ENCODE measurements at places on chromosomes 4 and X.
A peak's percentile ranks its signal among the peaks of the same experiment; 100 is the strongest.

DNA sequence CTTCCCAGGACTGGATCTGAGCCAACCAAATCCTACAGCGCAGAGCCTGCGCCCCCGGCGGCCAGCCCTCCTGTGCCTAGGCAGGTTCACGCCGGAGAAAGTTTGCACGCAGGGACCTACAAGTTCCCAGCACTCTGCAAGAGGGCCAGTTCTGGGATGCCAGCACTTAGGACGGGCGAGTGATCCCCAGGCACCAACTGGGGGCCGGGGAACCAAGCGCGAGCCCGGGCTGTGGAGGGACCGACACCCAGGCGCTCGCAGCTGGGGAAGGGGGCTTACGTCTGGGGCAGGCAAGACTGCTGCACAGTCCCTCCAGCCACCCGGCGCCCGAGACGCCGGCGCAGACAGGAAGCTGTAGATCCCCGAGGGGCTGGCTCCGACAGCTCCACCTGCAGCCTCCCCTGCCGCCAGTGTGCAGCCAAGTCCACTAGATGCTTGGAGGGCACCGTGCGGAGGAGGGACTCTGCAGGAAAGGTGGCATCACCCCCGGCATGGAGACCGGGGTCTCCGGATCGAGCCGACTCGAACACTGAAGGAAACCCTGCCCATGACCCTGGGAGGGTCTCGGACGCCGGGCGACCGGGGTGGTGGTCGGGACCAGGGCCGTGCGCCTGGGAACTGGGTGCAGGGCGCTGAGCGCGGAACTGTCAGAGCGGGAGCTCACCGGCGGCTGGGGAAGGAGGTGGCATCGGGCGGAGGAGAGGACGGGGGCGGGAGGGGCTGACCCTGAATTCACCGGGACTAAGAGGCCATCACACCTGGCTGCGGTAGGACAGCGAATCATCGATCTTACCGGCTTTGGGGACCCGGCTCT is 566 bp downstream of the CORIN start:
- DNase-seq: peak; percentile 8

DNA sequence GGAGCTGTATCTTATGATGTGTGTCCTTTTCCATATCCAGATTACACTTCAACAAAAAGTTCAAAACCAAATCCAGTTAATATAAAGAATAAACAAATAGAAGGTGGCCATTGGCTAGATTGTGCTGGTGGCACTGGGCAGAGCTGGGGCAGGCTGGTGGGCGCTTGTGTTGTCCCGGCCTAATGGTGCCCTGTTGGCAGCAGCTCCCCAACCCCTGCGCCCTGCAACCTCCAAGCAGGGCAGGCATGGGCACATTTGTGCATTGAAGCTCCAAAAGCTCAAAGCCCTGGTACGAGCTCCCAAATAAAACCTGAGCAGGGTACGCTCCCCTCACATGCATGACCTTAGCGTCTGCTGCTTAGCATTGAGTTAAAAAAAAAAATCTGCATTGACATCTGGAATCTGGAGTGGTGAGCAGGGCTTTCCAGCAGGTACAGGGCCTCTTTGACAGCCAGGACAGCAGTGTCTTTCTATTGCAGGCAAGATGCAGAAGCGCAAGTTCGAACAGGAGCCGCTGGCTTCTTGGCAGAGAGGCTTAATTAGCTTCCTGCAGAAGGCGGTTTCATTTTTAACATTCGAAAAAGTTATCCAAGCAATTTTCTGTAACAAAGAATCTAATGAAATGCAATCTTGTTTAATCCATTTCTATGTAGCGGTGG is 25.9 kb upstream of the NYX start:
- DNase-seq: no peak

- no peak for DNase-seq
Observed at GRCh38 chr4:24855741-24856140, 57.1 kb downstream of the CCDC149 start.

DNA sequence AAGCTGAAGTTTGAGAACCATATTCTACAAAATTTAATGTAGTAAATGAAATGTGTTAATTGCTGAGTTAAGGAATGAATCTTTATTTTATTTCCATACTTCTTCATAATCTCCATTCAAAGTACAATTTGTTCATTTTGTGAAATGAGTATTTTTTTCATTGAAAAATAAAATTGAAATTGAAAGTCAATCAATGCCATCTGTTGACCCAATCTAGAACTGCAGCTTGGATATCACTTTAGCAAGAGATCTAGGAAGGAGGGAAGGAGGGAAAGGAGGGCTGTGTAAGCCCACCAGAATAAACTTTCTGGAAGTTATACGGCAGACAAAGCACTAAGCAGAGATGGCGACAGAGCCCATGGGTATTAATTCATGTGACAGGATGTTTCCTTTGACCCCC is 128.4 kb downstream of the ZMAT1 start:
- DNase-seq: no peak

DNA sequence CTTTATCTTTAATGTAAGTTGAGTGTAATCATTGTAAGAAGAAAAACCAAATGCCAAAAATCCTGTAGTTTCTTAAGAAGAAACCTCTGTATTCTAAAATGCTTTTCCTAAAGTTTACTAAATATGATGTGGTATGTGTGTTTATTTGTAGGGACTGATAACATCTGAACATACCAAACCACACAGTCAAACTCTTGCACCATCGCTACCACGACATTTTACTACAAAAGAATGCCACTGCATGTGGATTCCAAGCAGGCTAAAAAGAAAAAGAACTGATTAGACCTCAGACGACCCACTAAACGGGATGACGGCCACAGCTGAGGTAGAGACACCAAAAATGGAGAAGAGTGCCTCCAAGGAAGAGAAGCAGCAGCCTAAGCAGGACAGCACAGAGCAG is 46.1 kb downstream of the LAS1L start:
- no peak for DNase-seq

DNA sequence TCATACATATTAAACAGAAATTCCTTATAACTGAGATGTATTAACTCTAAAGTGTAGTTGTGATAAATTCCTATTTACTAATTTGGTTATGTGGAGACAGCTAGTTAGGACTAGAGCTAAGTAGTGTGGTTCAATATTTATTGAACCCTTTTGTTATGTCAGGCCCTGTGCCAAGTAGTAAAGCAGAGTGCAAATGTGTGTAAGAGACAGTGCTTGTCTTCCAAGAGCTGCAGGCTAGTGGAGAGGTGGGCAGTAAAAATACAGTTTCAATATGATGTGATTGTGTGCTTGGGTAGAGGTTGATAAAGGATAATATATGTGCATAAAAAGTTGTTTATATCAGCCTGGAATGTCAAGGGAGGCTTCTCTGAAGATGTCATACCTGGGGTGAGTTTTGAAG is 80.0 kb downstream of the TBC1D19 start:
- no peak for DNase-seq

DNA sequence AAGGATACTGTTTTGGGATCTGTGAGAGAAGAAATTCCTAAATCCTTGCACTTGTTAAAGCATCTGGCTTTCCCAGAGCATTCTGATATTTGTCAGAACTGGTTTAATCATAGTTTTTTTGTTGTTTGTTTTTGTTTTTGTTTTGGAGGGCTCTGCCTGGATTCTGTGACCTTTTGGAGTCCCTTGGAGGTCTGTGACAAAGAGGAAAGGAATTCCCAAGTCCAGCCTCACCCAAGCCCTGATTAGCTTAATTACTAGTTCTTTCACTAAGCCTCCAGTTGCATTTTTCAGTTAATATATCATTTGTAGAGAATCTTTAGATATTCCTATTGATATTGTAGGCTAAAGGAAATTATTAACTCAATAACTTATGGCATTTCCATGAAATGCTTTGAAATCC is 711 bp downstream of the ACE2 start:
- no peak for DNase-seq

DNA sequence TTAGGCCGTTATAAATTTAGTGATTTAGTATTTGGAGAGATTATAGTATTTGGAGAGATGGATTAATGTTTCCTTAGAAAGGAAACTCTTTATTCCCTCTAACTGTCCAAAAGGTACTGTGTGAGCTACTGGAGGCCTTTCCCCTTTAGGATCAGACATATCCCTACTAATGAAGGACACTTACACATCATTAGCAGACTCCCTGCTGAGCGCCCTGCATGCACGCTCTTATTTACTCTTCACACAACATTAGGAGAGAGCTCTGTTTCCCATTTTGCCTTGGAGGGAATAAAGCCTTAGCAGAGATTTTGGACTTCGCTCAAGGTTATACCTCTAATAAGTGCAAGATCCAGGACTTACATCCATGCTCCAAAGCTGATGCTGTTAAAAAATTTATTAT is 17.8 kb upstream of the STOX2 start:
- no peak for DNase-seq

GRCh38 chrX:47556045-47556623 is 4.9 kb upstream of the ARAF start:
- DNase-seq: peak; percentile 56

GRCh38 chr4:17705107-17705506 is 76.3 kb downstream of the FAM184B start:
- DNase-seq: no peak

- DNase-seq: no peak
Observed at GRCh38 chrX:137651647-137652046, 85.7 kb downstream of the ZIC3 start.

GRCh38 chr4:106602711-106603110 is 234.1 kb upstream of the GIMD1 start:
- no peak for DNase-seq

GRCh38 chr4:162347156-162347841 is 183.5 kb upstream of the FSTL5 start:
- DNase-seq: no peak
